HepG2 (cell line): ENCODE measurements at places on chromosomes 5 and 9. TPM values are rescaled to one million over a fixed set of nuclear protein-coding genes. Genes with fewer than 3 reads are reported as not detected.

FSD1L gene
- 2.8 and 5.1 TPM in 2 replicates for total RNA-seq

AQP7 gene
- 0.58 and 1.9 TPM in 2 replicates for total RNA-seq

OR2K2 gene
- total RNA-seq: not detected in 2 replicates

RGMB gene
- total RNA-seq: 2.3 and 3.8 TPM in 2 replicates

PIP5K1B gene
- total RNA-seq: 15.8 and 20.9 TPM in 2 replicates

HSPB3 gene
- not detected in 2 replicates for total RNA-seq

JAK2 gene
- 4.1 and 5.8 TPM in 2 replicates for total RNA-seq

SLC6A7 gene
- not detected in 2 replicates for total RNA-seq

MARVELD2 gene
- 13.0 and 15.4 TPM in 2 replicates for total RNA-seq

NUTM2G gene
- total RNA-seq: not detected in 2 replicates

TMEM8B gene
- total RNA-seq: 1.5 and 2.1 TPM in 2 replicates

CCDC152 gene
- total RNA-seq: 0.15 and 0.20 TPM in 2 replicates

IL5 gene
- total RNA-seq: not detected in 2 replicates

CCDC180 gene
- total RNA-seq: 1.5 and 2.5 TPM in 2 replicates

SOHLH1 gene
- 0.15 and 0.32 TPM in 2 replicates for total RNA-seq

ACOT12 gene
- not detected in 2 replicates for total RNA-seq

PCDHGB5 gene
- total RNA-seq: 0.44 TPM in 1 of 2 replicates, not detected in the other

GDA gene
- 0.15 and 0.21 TPM in 2 replicates for total RNA-seq

GABRA1 gene
- not detected in 2 replicates for total RNA-seq

FAM169A gene
- total RNA-seq: 84.8 and 110 TPM in 2 replicates

CYLC2 gene
- not detected in 2 replicates for total RNA-seq

WNK2 gene
- 10.5 and 16.6 TPM in 2 replicates for total RNA-seq

PDLIM4 gene
- 0.80 and 1.1 TPM in 2 replicates for total RNA-seq

IRX2 gene
- total RNA-seq: not detected in 2 replicates

LCN6 gene
- not detected in 2 replicates for total RNA-seq

ARID3C gene
- not detected in 2 replicates for total RNA-seq

TAS2R1 gene
- total RNA-seq: not detected in 2 replicates

FBP2 gene
- total RNA-seq: not detected in 2 replicates

PCDHGA10 gene
- total RNA-seq: 0.06 and 0.18 TPM in 2 replicates

DNAH5 gene
- 0.03 and 0.09 TPM in 2 replicates for total RNA-seq

PTPN3 gene
- 5.6 and 7.9 TPM in 2 replicates for total RNA-seq

SPINK6 gene
- not detected in 2 replicates for total RNA-seq
